Upper lobe of right lung (tissue), 1 donor: ENCODE measurements at places on chromosomes 12 and 14. TPM values are rescaled to one million over a fixed set of nuclear protein-coding genes. Genes with fewer than 3 reads are reported as not detected.

Gene GPD1
- 32.9 TPM for total RNA-seq

DNA sequence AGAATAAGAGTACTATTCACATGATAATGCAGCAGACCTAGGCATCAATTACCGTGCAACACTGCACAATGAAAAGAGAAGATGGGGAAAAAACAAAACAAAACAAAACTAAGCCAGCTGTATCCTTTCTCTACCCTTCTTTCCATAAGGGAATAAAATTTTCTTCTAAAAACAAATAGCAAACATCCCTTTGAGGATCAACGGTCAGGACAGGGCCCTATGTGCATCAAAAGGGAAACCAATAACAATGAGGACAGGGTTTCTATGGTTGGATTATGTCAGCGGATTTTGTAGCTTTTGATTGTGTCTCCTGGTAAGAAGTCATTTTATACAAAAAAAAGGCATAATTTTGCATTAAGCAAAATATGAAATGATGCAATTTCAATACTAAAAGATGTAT is 350.3 kb downstream of the SLC6A15 start:
- no peak for DNase-seq

- DNase-seq = no peak
These were observed 1.4 kb upstream of the AP4S1 start for GRCh38 chr14:31024010-31024480.

- no peak for DNase-seq
These were observed 82.9 kb downstream of the PAPOLA start for GRCh38 chr14:96584907-96585671.

GRCh38 chr12:14621826-14622225 is 54.1 kb upstream of the PLBD1 start:
- no peak for DNase-seq

DNA sequence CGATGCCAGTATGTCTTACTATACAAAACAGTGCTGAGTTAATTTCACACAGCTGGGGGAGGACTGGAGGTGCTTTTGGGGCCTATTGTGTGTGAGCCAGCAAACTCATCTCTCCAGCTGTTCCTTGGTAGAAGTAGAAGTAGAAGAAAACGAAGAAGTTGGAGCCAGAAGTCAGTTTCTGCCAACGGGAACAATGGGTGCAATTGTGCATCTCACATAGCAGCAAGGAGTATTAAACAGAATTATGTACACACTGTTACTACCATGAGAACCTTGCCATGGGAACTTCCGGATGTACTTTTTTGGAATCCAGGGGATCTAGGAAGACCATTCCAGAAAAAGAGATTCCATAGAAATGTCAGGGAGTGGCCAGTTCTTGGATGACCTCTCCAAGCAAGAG is 88.6 kb downstream of the VCPKMT start:
- DNase-seq = no peak

GRCh38 chr12:124713041-124713435 is 145.6 kb upstream of the NCOR2 start:
- peak; percentile 75 for DNase-seq

- DNase-seq = no peak
These were observed 18.8 kb upstream of the STRAP start for GRCh38 chr12:15863372-15863771.

- DNase-seq = no peak
These were observed at the start of gene LUM for GRCh38 chr12:91111366-91112325. Gene LUM, minus strand, starts transcription at chr12:91111494. Its CDS starts 2,515 bp downstream, at chr12:91108979.

- DNase-seq = no peak
These were observed 5.1 kb upstream of the SERPINA6 start for GRCh38 chr14:94328196-94328595.

DNA sequence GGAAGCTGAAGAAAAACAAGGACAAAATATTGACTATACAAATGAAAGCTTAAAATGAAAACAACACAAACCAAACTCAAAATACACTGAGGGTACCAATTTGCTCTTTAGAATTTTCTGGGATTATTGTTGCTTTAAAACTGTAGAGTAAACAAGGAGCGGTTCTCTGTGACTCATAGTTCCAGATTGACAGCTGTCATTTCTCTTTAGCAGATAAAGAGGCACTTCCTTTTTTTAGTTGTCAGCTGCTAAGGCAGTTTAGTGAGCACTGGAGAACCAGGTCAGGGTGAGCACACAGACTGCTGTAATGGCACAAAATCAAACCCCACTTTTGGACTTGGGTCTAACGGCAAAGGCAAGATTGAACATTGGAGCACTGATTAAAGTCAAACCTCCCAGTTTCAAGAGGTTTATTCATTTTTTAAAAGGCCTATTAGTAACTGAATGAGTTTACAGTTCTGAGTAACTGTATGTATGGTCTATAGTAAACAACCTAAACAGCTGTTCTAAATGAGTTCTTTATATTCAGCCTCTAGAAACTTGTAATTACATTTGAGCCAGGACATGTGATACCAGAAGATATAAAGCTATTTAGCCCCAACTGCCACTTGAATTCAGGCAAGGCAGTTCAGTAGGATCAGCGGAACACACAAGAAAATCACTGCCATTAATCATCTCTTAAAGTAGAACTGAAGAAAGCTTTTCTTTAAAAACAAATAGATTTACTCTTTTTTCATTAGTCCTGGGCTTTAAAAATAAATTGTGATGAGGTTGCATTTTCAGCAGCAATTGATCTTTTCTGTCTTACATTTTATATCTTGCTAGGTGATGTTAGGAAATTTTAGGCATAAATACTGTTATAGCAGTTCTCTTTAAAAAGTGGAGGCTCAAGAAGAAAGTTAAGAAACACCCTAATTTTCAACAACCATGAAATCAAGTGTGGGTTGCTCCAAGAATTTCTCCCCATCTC is 71.7 kb upstream of the PRICKLE1 start:
- DNase-seq = no peak

- no peak for DNase-seq
These were observed 280.4 kb upstream of the GRIP1 start for GRCh38 chr12:66959276-66959675.

DNA sequence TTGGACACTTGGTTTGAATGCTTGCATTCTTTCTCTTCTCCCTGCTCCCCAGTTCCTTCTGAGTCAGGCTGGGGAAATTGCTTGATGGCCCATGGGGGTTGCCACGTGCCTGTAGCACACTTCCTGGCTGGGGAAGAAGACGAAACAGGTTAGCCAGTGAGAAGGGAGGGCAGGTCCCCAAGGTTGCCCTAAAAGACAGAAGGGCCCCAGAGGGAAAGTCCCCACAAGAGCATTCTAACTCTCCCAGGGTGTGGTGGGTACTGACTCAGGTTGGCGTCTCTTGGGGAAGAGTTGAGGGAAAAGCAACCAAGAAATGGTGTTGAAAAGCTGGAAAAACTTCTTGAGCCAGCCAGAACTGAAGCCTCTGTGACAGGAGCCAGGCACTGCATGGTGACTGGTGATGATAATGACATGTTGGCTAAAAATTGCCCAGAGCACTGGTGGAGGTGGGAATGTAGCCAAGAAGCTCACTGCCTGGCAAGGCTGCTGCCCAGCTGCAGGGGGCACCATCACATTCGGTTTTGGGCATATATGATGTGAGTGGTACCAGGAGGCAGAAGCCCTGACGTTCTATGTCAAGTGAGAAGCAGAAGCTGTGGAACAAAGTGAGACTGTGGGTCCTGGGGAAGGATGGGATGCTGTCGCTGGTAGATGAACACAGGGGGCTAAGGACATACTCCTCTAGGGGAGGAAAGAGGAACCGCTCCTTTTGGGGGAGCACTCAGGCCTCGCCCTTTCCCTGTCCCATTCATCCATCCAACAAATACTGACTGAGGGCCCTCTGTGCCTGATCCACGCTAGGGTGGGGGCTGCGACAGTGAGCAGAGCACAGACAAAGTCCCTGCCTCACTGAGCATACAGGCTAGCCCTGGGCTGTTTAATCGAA is 8.1 kb upstream of the RABGGTA start:
- DNase-seq = no peak

Gene STON2
- total RNA-seq = 47.7 TPM

DNA sequence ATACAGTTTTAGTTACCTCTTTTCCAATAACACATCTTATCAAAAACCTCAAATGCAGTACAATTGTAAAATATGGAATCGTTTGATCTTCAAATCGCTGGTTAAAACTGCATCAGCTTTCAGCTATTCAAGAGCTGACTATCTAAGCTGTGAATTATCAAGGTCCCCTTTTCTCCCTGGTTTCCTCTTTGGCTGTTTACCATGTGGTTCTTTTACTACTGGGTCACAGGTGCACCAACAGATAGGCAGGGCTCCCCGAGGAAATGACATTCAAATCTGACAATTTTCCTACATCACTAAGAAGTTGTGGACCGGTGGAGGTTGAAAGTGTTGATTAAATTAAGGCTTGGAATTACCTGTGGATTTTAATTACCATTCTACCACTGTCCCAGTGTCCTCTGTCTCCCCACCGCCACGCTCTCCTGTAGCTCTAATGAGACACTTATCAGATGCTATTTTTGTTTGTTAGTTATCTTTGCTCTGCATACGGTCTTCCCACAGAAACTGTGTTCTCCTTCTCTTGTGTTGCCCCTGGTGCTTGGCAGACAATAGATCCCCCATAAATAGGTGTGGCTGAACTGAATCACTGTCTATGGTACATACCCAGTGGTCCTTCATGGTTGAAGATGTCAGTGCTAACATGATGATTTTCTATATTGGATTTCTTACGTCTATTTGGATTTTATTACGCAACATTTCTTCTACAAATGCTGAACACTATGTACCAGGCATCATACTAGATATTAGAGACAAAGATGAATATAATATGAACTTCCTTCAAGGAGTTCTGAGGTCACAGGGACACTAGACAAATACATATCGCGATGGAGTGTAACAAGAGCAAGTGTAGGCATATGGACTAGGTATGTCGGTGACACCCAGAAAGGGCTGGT is 20.9 kb upstream of the PLXNC1 start:
- DNase-seq = no peak

GRCh38 chr12:96427269-96427729 is 27.1 kb upstream of the CDK17 start:
- DNase-seq = no peak

DNA sequence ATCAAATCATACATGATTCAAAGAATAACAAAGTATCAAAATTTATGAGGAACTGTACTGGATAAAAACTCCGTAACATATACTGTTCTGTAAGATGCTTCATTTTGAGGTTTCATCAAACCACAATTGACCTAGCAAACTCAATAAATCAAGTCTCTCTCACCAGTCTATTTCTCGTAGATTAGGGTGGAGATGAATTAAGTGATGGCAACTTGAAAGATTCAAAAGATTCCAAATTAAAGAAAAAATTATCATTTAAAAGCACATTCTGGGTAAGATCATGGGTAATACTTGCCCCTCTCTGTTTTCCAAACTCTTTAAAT is 74.4 kb downstream of the PAPLN start:
- no peak for DNase-seq

GRCh38 chr12:95648990-95649791 is 97.9 kb upstream of the USP44 start:
- DNase-seq = no peak

DNA sequence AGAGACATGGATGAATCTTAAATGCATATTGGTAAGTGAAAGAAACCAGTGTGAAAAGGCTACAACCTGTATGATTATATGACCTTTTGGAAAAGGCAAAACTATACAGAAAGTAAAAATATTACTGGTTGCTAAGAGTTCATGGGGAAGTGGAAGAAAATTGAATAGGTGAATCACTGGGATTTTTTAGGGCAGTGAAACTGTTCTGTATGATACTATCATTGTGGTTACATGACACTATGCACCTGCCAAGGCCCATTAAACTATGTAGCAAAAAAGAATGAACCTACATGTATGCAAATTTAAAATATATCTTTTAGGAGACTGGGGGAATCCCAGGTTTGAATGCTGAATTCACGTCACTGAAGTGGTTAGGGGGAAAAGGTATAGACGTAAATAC is 12.6 kb upstream of the OR8S1 start:
- no peak for DNase-seq

GRCh38 chr12:32148372-32148771 is 41.7 kb downstream of the BICD1 start:
- no peak for DNase-seq
